ENCODE measurements at places on chromosomes 13 and 19.

- DNase-seq, result no peak
These were observed 1.5 kb downstream of the KLK11 start for GRCh38 chr19:51024924-51025323.

DNA sequence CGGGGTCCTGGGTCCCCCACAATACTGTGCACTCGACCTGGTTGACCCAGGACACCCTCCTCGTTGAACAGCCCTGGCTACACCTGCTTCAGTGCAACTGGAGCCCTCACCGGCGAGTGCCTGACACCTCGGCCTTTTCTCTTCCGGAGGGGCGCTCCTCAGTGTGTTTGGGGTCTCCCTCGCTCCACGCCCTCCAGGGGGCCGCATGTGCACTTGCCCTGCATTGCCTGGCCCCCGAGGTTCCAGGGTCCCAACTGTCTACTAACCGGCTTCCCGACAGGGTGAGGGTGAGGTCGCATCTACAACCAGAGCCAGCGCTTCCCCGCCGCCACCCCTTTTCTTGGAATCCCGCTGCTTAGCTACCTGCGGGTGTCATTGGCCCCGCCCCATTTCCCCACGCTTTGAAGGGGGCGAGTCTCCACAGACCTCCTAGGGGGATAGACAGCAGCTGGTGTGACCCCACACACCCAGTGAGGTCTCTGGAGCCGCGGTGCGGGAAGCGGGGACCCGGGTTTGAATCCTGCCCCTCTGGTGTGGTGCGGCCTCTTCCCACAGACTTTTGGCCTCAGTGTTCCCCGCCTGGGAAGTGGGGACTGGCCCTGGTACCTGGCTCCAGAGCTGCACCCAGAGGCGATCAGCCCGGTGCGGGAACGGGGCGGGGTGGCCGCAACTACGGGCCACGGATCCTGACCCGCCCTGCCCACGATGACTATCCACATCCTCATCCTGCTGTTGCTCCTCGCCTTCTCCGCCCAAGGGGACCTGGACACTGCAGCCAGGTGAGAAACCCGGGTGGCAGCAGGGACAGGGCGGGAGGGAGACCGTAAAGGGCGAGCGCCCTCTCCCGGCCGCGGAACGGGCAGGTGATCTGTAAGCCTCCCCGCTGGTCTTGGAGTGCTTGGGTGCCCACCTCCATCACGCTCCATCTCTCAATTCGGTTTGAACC, at the start of gene ADM5:
Gene ADM5, plus strand, starts transcription at position 462 of the 946 bp plus-strand sequence. Its CDS starts 244 bp downstream, at position 706.
- DNase-seq, result no peak

DNA sequence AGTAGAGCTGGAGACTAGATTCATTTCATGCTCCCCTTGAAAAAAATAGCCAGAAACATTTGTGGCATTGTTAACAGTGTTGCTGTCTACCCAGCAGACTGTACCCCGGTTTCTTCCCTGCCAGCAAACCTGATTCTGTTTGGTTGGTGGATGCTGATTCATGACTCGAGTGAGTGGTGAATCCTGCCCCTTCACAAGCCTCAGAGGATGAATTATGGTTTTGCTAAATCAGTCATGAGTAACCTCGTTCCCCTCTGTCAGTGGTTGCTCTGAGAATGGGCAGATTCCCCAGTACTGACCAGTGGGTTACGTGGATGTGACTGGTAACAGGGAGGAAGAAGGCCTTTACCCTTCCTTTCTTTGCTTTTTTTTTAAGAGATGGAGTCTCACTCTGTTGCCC, 10.1 kb downstream of the NLRP12 start:
- DNase-seq, result no peak

GRCh38 chr13:110233951-110234280, 73.0 kb downstream of the COL4A1 start:
- no peak for DNase-seq

GRCh38 chr13:96646515-96647211, 347.6 kb downstream of the OXGR1 start:
- no peak for DNase-seq

- DNase-seq, result no peak
These were observed 34.7 kb downstream of the BRD4 start for GRCh38 chr19:15297416-15298224.

- DNase-seq, result no peak
These were observed 79.7 kb downstream of the STARD13 start for GRCh38 chr13:33205804-33206221.

GRCh38 chr13:33771296-33771695, 46.7 kb upstream of the RFC3 start:
- no peak for DNase-seq

DNA sequence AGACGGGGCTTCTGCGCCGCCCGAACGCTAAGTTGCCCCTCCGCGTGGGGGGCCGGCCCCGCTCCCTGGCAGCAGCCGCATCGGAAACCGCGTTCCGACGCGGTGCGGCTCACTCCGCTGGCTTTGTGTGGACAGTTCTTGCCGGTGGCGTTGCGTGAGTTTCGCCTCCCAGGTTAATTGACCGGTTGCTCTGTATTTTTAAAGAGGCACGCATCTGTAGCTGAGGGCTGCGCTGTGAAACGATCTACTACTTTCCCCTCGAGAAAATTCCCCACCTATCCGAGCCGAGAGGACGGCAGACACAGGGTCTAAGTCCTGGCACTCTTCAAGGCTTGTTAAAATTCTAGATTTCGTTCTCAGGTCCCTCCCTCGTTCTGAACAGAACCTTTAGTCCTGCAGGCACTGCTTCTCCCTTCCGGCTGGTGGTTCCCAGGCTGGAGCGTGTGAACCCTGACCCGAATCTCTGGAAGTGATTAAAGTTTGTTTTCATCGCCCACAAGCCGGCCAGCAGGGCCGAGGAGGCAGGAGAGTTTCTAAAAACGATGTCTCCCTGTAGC, 933 bp downstream of the ARHGEF7 start:
- peak; percentile 48 for DNase-seq

GRCh38 chr19:46478356-46478986, 7.1 kb upstream of the PNMA8A start:
- DNase-seq, result no peak

- DNase-seq, result no peak
These were observed 542.6 kb downstream of the DCT start for GRCh38 chr13:93936901-93937300.

DNA sequence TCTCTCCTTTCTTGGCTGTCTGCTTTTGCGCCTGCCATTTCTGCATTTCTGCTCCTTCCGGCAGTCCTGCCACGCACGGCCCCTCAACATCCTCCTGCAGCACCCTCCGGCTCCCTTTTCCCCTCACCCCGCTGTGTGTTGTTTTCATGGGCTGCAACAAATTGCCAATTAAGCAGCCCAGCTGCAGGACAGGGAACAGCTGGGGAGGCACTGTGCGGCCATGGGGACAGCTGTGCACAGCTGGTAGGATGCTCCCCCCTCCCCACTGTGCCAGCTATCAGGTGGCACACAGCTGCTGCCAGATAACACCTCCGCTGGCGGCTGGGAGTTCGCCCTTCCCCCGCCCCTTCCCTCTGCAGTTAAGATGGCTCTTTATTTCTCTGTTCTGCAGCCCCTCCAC, 25.4 kb downstream of the LYL1 start:
- DNase-seq, result no peak

GRCh38 chr13:80486402-80486801, 145.5 kb upstream of the SPRY2 start:
- DNase-seq, result no peak

DNA sequence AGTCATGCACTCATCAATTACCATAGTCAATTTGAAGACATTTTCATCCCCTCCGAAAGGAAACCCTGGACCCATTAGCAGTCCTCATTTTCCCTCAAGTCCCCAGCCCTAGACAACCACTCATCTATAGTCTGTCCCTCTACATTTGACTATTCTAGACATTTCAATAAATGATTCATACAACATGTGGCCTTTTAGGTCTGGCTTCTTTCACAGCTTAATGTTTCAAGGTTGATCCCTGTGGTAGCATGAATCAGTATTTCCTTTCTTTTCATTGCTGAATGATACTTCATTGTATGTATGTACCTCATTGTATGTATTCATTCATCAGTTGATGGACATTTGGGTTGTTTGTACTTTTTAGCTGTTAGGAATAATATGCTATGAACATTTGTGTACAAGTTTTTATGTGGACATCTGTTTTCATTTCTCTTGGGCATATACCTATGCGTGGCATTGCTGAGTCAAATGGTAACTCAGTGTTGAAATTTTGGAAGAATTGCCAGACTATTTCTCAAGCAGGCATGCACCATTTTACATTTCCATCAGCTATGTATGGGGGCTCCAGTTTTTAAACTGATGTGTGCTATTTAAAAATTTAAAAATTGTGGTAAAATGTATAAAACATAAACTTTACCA, 18.4 kb downstream of the SPATA13 start:
- no peak for DNase-seq

DNA sequence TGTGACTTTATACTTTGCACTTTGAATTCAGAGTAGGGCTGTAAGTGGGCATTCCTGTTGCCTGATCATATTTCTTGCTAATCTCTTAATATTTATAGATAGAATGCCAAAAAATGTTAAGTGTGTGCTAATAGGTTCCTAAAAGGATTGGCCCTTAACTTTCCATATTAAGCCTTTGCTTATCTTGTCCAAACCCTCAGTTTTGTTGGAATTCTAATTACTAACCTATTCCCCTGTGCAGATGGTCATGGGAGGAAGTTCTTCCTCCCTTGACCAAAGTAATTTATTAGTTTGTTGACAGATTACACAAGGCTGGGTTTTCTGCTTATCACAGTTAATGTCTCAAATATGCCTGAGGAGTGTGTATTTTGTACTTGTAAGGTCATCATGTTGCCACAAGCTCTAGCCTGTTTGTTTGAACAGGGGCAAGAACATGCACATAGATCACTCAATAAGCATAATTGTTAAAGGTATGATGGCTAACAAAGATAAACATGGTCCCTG, 541.1 kb upstream of the SPRY2 start:
- DNase-seq, result no peak

DNA sequence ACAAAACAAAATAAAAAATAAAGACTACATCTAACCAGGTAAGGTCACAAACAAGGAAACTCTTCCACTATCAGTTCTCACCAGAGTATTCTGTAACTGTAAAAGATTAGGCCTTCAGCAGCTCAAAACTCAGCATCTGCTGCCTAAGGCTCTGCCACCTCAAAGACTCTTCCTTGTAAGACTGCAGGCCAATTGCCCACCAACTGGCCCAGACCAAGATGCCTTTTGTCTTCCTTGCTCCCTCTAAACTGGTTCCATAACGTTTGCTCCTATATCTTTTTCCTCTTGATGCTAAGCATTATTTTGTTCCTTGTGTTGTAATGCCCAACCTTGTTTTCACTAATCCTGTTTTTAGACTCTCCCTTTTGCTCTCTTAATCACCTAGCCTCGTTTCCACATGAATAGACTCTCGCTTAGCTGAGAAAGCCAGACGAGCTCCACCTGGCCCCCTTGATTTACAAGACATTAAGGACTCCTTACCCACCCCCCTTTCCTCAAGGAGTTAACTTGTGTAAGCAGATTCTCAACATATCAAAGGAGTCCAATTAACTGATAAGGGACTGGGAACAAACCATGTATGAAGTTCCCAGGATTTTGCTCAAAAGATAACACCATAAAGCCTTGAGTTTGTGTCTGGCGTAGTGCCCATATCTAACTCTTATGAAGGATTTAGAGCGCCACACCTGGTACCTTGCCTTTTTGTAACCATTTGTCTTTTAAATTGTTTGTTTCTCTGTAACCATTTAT, 1.5 kb downstream of the ZNF814 start:
- no peak for DNase-seq
